ENCODE measurements at places on chromosomes 4 and X.

DNA sequence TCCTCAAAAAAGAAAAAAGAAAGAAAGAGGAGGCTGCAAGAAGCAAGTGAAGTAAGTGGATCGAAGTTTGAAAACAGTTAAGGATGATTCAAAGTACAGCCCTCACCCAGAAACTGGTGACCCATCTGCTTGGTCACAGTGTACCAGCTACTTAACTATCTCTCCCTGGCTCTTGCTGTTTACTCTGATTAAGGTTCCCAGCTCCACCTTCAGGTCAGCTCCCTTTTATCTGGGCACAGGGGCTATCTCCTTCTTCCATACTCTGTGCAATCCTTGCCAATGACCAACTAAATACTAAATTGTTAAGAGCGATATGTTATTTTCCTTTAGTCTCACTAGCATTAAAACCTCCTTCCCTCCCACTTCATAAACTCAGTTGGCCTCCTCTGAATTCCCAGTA is 81.5 kb upstream of the SMIM10 start:
- no peak for DNase-seq

- DNase-seq = no peak
These were observed 26.7 kb downstream of the STK32B start for GRCh38 chr4:5078009-5078408.

DNA sequence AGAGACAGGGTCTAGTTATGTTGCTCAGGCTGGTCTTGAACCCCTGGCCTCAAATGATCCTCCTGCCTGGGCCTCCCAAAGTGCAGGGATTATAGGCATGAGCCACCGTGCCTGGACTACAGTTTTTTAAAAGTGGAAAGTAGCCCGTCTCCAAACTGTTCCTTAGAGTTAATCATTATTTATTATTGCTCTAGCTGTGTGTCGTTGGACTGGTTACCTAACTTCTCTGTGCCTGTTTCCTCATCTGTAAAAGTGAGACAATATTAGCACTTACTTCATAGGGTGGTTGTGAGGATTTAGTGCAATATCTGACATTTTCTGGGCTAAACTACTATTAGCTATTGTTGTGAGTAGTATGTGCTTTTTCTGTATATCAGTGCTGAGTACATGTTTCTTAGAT is 152.3 kb upstream of the SCML1 start:
- no peak for DNase-seq

DNA sequence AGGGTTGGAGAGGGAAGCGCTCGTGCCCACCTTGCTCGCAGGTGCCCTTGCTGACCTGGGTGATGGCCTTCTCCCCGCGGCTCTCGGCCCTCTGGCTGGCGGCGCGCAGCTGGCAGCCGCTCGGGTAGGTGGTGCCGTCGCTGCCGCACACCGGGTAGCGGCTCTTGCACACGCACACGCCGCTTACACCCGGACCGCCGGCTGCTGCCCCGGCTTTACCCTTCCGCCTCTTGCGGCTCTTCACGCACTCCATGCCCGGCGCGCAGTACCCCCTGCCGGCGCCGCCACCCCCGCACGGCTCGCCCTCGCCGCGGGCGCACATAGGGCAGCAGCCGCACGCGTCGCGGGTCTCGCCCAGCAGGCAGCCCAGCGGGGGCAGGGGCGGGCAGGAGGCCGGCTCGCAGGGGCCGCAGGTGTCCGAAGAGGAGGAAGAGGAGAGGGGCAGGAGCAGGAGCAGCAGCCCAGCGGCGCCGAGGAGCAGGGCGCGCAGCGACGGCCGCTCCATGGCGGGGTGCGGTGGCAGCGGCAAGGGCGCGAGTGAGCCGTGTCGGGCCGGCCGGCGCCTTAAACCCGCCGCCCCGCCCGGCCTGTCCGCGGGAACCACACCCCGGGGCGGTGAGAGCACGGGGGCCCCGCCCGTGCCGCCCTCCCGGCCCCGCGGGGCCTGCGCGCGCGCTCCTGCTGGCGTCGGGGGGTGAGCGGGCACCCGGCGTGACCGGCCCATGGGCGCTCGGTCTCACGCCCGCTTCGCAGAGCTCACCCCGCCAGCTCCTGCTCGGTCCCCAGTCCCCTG is at the start of gene IGFBP7:
Gene IGFBP7, minus strand, starts transcription at position 539 of the 793 bp plus-strand sequence. Its CDS starts 34 bp downstream, at position 505.
- DNase-seq = no peak

DNA sequence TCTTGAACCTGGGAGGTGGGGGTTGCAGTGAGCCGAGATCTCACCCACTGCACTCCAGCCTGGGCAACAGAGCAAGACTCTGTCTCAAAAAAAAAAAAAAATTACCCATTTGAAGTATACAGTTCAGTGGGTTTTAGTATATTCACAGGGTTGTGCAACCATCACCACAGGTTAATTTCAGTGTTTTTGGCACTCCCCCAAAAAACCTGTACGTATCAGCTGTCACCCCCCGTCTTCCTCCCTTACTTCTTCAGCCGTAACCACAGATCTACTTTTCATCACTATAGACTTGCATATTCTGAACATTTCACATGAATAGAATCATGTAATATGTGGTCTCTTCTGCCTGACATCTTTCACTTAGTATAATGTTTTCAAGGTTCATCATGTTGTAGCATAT is 11.7 kb upstream of the PTTG2 start:
- DNase-seq = no peak

GRCh38 chr4:3342182-3342854 is 49.5 kb downstream of the RGS12 start:
- no peak for DNase-seq

DNA sequence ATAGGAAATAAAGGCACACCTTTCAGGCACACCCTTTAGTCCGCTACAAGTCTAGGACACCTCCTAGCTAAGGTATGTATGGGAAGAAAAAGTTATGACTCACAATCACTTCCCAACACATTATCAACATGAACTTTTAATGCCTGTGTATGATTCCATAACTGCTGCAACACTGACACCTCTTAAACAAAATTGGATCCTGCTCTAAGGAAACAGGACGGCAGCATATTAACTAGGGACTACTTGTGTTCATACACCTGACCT is 2.4 kb upstream of the PPP3CA start:
- no peak for DNase-seq

DNA sequence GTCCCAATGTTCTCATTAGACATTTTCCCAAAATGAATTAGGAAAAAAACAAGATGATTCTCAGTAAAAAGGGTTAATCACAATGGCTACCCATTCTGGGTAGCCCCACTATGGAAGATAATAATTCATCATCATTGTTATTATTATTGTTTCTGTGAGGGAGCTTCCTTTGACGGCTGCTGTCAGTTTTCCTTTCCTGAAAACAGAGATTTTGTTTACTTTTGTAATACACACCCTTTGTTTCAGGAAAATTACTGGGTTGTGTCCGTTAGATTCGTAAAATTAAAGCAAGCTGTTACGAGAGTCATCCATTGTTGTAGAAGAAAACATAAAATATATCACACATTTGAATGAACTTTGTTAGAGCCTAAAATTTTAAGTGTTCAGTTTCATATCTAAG is 192.9 kb upstream of the ANKRD50 start:
- DNase-seq = no peak

- DNase-seq = no peak
These were observed 759.5 kb downstream of the GRXCR1 start for GRCh38 chr4:43651991-43652390.

DNA sequence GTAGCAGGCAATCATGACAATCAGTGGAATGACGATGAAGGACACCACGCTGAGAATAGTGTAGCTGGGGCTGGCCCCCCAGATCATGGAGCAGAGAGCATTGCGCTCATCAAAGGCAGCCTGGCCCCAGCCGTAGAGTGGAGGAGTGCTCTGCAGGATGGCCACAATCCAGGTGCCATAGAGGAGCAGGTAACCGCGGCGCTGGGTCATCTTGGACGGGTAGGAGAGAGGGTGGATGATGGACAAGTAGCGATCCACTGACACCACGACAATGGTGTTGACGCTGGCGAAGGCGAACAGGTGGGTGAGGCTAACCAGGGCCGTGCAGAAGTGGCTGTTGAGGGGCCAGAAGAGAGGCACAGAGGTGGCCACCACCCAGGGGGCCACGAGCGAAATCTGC is 2.8 kb downstream of the GPR101 start:
- DNase-seq = no peak

DNA sequence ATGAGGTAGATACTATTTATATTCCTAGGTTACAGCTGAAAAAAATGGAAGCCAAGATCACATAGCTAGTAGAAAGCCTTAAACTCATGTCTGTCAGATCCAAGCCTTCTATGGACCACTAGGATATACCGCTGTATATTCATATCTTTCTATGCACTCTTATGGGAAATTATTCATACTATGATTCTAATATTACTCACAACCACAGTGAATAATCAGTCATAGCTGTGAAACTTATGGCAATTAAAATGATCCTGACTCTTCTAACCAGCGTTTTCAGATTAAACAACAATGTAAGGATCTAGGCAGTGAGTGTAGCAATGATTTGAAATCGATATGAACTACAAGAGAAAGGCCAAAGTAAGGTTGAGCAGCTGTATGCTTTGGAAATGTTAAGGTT is 111.0 kb downstream of the RASGEF1B start:
- no peak for DNase-seq

DNA sequence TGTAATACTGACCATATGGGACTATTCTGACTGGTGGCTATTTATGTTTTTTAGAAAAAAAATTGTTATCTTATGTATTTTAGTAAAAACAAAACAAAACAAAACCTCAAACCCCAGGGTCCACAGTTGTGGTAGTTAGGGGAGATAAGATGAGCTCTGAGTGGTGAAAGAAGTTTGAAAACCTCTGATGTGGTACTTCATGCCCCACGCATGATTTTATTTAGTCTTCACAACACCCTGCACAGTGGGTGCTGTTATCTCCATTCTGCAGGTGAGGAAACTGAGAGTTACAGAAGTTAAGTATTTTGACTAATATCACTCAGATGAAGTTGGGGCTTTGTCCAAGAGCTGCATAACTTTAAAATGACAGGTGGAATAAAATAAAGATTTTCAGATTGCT is 230.6 kb upstream of the TRPC5 start:
- no peak for DNase-seq

DNA sequence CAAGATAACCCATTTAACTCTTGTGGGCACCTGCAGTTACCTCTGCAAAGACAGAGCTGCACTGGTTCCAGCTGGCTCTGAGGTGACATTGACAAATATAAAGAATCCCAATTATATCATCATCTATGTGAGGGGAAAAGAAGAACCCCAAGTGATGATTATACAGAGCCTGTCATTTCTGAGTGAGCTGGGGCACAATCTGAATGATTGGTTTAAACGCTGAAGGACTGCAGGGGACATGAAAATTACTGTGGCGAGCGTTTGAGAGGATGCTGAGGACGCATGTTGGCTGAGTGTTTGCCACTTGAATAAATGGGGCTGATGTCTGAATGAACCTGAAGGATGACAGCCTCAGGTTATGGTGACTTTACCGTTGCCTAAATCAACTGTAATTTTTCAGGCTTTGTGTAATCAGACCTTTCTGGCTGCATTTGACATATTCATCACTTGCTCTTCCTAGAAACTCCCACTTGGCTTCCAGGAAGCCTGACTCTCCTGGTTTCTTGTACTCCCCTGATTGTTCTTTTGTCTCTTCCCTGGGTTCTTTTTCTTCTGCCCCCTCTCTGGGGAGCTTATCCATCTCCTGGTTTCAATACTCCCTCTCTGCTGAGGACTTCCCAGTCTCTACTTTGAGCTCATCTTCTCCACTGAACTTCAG is 4.1 kb upstream of the HSD17B10 start:
- no peak for DNase-seq

GRCh38 chr4:32191961-32192360 is 1471.8 kb downstream of the PCDH7 start:
- no peak for DNase-seq

- DNase-seq = no peak
These were observed 15.4 kb upstream of the TBC1D19 start for GRCh38 chr4:26568446-26568994.

DNA sequence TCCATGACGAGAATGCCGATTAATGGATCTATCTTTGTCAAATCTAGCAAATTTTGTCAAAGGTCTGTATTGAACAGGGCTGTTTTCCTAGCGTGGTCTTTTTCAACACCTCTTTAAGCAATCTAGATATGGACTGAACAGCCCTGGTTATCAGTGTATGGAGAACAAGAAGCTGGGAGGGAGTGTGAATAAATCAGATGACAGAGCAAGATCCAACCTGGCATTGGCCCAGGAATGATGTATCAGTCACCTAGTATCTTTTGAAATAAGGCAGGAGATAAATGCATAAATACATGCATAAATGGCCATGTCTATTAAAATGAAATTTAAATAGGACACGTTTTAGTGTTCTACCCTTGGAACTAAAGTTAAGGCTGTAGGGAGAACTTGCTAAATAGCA is 15.7 kb upstream of the AP1S2 start:
- DNase-seq = no peak

GRCh38 chr4:43330288-43330687 is 437.8 kb downstream of the GRXCR1 start:
- DNase-seq = no peak

DNA sequence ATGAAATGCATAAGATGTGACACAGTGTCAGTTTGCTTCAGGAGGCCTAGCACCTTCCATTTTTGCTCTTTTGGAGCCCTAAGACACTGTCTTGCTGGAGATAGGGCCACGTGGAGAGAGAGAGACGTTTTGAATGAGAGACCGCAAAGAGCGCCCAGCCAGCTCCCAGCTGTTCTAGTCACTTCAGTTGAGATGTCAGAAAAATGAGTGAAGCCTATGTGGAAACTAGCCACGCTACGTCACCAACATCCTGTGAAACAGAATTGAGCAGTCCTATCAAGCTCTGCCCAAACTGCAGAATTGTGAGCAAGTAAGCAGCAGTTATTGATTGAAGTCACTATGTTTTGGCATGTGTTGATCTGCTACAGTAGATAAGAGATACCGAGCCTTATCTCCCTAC is 13.1 kb downstream of the GPR82 start:
- DNase-seq = peak; percentile 18

DNA sequence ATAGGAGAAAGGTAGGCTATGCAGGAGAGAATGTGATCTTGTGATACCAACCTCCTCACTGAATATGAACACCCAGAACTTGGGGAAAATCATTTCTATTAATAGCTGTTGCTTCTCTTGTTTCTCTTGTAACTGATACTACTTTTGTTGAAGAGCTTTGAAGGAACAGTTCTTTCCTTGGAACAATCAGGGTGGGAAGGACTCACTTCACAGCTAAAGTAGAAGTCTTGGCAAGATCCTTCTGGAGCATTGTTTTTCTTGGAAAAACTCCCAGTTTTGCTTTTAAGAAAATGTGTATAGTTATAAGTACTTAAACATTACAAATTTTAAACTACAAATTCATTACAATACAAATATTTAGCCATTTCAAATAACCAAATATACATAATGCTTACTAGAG is 19.1 kb upstream of the XK start:
- DNase-seq = no peak

GRCh38 chrX:7552760-7553159 is 290.2 kb upstream of the VCX start:
- DNase-seq = no peak

DNA sequence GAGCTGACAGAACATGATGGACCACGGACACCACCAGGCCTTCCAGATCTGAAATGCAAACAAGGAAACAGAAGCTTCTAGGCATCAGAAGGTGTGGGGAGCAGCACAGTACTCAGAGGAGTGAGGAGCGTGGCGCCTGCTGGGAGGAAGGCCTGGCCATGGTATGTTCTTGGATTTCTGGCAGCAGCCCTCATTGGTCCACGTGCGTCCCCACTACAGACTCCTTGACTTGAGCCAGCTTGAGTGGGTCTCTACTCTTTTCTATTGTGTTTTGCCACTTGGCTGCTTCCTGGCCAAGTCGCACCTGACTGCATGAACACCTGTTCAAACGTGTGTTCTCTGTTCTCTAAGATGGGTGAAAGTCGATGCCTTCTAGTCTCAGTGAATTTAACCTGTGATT is 18.0 kb downstream of the ZNF275 start:
- DNase-seq = no peak

- no peak for DNase-seq
These were observed 43.9 kb downstream of the C4orf50 start for GRCh38 chr4:5974321-5974720.

- DNase-seq = no peak
These were observed 160.2 kb downstream of the MAGEB5 start for GRCh38 chrX:26376037-26376708.
